ENCODE measurements at places on chromosomes 1 and 21.

DNA sequence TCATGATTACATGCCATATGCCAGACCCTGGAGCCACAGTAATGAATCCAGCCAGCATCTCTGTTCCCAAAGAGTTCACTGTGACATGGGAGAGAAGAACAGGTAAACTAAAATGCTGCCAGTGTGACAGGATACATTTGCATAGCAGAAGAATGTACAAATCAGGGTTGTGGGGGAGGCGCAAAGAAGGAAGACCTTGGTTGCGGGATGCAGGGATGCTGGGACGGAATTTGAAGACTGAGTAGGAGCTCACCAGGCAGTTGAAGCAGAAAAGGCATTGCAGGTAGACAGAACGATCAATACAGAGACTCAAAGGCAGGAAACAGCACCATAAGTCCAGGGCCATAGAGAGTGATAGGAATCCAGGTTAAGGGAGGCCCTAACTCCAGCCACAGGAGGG lies 180.3 kb upstream of the ZC3H12A start:
- DNase-seq, result no peak

DNA sequence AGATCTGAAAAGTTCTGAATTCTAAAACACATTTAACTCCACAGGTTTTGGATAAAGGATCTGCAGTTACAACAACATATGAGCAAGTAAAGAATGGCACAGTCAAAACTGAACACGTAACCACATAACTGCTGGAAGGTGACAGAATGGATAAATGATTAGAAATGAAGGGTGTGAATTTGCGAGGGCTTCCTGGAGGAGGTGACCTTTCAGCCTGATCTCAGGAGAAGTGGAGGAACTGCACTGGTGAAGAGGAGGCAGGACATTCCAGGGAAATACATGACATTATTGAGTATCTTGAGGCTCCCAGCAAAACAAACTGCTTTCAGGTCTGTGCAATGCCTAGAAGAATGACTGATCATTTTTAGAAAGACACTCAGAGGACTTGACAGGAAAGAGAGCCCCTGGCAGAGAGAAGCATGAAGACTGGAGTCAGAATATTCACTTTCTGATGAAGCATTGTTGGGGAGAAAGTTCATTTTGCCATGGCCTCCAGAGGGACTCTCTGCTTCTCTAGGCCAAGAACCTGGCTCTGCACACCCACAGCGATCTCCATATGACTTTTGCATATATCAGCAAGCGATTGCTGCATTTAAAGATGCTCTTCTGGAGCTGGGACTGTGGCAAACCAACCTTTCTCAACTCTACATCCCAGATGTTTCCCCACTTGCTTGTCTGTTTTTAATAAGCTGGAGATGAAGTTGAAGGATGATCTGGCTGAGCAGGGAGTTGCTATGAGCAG lies 122.7 kb upstream of the FAM78B start:
- no peak for DNase-seq

- no peak for DNase-seq
These were observed 6.6 kb downstream of the HYI start for GRCh38 chr1:43446881-43447835.

- DNase-seq, result no peak
These were observed 36.6 kb downstream of the DEGS1 start for GRCh38 chr1:224219612-224220059.

GRCh38 chr1:156961709-156962108 lies 41.3 kb downstream of the LRRC71 start:
- no peak for DNase-seq

DNA sequence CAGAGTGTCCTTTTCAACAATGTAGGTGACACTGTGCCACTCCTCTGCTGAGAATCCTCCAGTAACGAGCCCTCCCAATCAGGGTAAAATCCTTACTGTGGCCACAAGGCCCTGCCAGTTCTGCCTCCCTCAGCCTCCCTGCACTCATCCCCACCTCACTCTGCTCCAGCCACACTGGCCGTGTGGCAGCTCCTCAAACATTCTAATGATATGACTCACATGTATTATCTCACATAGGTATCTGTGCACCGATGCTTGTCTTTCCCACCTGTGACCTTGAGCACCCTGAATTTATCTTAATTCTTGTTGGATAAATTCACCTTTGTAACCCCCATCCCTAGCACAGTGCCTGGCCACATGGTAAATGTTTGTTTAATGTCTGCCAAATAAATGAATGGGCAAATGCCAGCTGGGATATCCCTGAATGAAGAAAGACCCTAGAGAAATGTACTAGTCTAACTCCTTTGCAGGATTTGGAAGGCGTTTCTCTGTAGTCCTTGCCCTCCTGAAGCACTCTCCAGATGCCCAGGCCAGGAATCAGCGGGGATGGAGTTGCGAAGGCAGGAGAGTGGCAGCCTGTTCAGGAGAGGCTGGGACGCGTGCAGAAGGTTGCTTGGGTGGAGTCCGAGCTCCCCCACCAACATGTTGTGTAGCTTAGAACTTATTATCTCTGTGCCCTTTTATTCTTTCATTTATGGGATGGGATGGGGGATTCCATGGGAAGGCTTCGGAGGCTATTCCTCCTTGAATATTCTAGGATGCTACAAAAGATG lies 106.0 kb downstream of the TMEM53 start:
- no peak for DNase-seq

GRCh38 chr1:31273619-31274018 lies 23.0 kb downstream of the SNRNP40 start:
- DNase-seq, result no peak

DNA sequence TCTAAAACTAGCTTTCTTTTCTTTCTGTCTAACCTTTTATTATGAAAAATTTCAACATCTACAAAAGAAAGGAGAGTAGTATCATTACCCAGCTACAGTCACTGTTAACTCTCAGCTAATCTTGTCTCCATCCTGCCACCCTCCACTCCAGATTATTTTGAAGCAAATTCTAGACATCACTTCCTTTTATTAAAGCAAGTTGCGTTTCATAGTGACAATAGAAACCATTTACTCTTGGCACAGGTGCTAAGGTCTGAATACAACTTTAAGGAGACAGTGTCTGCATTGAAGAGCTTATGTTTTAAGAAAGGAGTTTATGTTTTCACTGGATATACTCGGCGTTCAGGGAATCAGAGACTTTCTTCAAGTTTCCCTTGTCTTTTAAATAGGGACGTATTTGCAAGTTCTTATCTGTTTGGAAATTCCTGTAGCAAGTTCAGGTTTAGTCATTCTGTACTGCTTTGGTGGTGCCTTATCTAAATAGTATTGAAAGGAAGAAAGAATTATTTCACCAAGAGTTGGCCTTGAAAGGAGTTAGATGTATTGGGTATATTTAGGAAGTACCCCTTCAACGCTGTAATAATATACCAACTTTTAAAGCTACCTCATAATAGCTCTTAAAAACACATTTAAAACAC lies 42.7 kb downstream of the ITSN1 start:
- no peak for DNase-seq

GRCh38 chr1:65751961-65752360 lies 40.7 kb upstream of the PDE4B start:
- DNase-seq, result no peak

GRCh38 chr21:35609263-35609662 lies 451.1 kb downstream of the SETD4 start:
- no peak for DNase-seq

- peak; percentile 75 for DNase-seq
These were observed 4.5 kb downstream of the C1orf232 start for GRCh38 chr1:26164036-26164860.

DNA sequence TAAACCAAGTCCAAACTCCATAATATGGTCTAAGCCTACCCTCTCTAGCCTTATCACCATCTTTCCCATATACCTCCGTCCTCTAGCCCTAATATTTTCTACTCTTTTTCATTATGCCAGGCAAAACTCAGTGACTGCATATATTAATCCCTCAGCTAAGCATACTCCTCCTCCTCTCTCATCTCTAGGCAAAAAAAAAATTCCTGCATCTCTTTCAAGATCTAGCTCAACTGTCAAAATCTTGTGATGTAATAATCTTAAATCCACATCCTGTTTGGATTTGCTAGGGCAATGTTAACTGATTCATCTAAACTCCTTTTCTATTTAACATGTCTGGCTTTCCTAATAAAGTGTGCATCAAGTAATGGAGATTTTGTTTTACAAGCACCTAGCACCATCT lies 20.4 kb downstream of the PRPF38A start:
- no peak for DNase-seq

DNA sequence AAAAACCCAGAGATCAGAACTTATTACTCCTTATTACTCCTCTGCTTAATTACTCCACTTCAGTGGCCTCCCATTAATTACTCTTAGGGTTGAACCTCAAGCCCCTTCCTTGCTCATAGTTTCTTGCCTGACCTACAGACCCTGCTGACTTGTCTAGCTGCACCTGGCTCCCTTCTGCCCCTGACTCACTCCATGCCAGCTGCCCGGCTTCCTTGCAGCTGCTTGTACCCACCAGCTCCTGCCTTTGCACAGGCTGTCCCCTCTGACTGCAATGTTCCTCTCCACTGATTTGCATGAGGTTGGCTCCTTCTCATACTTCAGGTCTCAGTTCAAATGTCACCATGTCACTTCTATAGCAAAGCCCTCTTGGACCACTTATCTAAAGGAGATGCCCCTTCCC lies 1.9 kb upstream of the PTPRU start:
- no peak for DNase-seq

DNA sequence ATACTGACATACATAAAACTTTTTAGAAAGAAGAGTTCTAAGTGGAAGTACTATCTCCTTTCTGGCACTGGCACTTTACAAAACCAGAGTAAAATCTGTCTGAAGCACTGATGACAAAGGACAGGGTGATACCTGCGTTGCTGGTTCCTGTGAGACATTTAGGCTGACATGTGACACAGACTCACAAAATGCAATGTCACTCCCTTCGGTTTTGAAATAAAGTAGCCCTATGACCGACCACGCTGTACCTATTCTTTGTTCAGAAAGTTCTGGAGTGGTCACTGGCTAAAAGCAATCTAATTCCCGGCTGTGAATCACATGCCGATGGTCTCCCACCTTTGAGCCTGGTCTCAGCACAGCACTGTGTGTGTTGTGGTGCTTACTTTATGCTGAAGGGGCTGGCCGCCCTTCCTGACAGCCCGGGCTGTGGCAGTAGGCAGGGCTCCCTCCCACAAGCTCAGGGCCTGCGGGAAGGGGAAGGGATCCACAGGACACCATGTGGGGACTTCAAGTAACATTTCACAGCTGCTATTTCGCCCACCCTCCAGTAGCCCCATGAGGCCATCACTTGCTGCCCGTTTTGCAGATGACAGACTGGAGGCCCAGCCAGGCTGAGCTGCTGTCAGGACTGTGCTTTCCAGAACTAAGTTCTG lies 48.0 kb downstream of the MRPL37 start:
- DNase-seq, result no peak

GRCh38 chr1:8133657-8134430 lies 107.7 kb upstream of the ERRFI1 start:
- no peak for DNase-seq

- no peak for DNase-seq
These were observed 39.5 kb upstream of the CNTN2 start for GRCh38 chr1:205003358-205004131.

GRCh38 chr1:15258833-15259621 lies 12.0 kb downstream of the FHAD1 start:
- no peak for DNase-seq

- DNase-seq, result no peak
These were observed 6.7 kb downstream of the CITED4 start for GRCh38 chr1:40855513-40855912.

DNA sequence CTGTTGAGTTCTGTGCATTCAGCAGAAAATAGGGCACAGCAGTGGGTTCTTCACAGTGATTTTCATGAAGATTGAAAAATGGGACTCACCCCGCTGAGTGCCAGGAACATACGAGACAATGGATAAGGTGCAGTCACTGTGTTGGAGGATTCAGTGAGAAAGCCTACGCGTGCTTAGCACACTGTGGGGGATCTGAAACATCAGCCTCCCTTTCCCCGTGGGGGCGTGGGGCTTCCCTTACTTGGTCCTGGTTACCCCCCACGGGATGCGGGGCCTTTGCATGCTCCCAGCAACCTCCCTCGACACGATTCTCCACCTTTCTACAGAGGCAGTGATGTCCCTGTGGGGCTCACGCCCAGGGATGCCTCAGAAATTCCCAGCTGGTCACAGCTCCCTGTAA lies 252.2 kb upstream of the C1orf174 start:
- DNase-seq, result no peak
